ENCODE measurements at places on chromosomes 11 and 22.

DNA sequence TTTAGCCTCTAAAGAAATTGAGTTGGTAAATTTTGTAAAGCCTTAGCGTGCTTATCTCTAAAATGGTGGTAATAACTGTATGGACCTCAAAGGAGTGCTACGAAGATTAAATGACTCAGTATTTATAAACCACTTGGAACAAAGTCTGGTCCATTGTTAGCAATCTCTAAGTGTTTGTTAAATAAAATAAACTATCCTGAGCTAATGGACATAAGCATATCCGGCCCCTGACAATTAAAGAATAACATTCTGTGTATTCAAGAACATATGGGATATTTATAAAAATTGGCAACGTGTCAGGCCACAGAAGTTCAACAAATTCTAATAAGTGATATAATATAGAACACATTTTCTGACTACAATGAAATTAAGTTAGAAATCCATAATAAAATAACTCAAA is 71.0 kb downstream of the MYEOV start:
- no peak for DNase-seq

DNA sequence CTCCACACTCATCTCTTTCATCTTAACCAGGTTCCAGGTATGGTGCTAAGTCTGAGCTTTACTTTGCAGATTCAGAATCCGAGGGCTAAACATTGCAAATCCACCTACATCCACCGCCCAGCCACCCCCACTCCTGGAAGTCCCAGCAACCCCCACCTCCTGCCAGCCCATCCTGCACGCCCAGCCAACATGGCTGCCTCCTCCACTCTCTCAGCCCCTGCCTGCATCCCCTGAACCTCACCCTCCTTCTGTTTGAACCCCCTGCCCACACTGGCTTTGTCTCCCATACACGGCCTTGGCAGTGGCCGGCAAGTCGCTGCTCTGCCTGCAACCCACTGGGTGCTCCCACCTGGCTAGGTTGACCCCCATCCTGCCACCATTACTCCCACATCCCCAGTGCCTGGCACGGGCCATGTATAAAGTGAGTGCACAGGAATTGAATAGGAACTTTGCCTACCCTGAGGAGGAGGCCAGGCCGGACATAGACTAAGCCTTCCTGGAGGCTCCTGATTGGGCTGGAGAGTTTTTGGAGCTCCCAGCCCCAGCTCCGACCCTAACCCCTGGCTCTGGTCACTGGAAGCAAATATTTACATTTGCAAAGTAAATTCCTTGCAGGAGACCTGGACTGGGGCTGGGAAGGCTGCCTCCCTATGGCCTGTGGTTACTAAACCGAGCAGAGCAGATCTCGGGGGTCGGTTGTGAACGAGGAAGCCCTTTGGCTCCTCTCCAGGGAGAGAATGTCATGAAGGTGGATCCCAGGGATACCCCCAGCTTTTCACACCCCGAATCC is 14.4 kb downstream of the EMID1 start:
- DNase-seq: peak; percentile 47

DNA sequence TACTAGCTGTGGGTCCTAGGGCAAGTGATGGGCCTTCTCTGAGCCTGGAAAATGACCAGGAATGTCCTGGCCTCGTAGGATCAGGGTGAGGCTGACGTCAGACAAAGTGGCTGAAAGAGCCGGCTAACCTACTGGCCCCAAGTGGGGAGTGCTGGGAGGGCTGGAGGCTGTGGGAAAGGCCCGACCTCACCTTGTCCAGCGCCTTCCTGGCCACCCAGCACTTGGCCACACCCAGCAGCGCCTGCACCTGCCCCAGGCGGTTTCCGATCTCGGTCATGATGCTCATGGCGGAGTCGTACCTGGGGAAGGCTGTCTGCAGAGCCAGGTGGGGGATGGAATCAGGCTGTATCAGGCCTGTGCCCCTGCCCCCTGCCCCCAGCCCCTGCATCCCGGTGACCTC is 7.5 kb downstream of the RAPSN start:
- no peak for DNase-seq

DNA sequence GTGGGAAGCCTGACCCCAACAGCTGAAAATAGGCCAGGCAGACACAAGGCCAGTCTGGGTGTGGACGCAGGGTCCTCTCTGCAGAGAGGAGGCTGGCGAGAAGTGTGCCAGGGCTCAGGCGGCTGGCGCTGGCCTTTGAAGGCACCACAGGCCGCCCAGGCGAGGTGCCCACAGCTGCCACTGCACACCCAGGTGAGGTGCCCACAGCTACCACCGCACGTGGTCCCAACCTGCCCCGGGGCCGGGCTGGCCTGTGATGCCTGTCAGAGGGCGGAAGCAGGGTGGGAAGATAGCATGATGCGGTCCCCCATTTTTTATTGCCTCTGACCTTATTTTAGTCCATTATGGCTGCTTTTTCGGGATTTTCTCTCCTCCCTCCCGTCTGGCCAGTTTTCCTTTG is 1303.9 kb downstream of the BRD1 start:
- DNase-seq: no peak

GRCh38 chr11:113260096-113260425 is 54.3 kb upstream of the TTC12 start:
- DNase-seq: no peak

DNA sequence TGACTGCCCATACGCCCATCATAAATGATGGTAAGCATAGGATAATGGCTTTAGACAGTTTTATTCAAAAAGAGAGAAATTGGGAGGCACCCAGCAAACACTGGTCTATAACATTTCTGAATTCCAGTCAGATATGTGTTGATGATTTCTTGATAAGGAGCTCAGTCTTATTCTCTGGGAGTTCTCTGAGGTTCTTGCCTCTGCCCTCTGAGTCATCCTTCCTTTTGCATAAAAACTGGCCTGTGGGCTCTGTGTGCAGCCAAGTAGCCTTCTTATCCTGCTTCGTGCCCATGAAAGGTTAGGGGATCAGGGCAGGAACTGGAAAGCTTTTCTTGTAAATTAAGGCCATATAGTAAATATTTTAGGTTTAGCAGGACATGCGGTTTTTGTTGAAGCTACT is 48.9 kb downstream of the FAR1 start:
- DNase-seq: no peak

GRCh38 chr11:7643314-7643713 is 30.0 kb downstream of the CYB5R2 start:
- no peak for DNase-seq

- no peak for DNase-seq
Observed at GRCh38 chr11:92978271-92979111, 9.0 kb downstream of the MTNR1B start.

- DNase-seq: peak; percentile 81
Observed at GRCh38 chr11:62545437-62546243, 966 bp downstream of the AHNAK start.

- no peak for DNase-seq
Observed at GRCh38 chr22:31443516-31443915, 44.1 kb downstream of the DRG1 start.

- no peak for DNase-seq
Observed at GRCh38 chr11:17275400-17276235, 921 bp upstream of the NUCB2 start.

GRCh38 chr22:45238076-45238956 is 2.4 kb downstream of the KIAA0930 start:
- DNase-seq: no peak

DNA sequence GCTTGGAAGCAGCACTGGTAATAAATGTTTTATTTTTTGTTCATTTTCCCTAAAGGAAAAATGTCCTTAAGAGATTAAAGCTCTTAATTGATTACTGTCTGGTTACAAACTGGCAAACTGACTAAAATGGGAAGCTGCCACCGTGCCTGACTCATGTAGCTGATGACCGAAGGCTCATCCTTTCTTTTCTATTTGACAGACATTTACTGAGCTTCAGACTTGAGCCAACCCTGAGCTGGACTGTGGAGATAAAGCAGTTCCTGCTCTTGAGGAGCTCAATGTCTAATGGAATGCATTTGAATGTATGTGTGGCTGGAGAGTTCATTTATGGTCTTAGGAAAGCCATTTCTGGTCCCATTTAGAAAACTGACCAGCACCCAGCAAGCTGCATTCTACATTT is 91.3 kb downstream of the RNF169 start:
- no peak for DNase-seq

DNA sequence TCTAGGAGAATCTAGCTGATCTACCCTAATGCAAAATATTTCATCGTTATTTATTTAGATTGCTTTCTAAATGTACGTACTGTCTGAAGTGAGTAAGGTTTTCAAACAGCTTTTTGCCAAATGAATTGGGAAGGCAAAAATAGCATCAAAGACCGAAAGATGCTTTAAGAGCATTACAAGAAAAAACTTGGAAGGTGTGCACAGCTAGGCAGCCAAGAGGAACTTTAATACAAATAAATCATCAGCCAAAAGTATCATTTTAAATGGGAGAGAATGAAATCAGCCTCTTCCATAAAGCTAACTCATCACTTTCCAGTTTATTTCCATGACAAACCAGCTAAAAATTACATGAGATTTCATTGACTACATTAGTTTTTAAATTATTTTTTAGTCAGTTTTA is 30.2 kb upstream of the CFAP300 start:
- DNase-seq: no peak

- DNase-seq: no peak
Observed at GRCh38 chr11:113796663-113797259, 17.2 kb downstream of the CLDN25 start.

DNA sequence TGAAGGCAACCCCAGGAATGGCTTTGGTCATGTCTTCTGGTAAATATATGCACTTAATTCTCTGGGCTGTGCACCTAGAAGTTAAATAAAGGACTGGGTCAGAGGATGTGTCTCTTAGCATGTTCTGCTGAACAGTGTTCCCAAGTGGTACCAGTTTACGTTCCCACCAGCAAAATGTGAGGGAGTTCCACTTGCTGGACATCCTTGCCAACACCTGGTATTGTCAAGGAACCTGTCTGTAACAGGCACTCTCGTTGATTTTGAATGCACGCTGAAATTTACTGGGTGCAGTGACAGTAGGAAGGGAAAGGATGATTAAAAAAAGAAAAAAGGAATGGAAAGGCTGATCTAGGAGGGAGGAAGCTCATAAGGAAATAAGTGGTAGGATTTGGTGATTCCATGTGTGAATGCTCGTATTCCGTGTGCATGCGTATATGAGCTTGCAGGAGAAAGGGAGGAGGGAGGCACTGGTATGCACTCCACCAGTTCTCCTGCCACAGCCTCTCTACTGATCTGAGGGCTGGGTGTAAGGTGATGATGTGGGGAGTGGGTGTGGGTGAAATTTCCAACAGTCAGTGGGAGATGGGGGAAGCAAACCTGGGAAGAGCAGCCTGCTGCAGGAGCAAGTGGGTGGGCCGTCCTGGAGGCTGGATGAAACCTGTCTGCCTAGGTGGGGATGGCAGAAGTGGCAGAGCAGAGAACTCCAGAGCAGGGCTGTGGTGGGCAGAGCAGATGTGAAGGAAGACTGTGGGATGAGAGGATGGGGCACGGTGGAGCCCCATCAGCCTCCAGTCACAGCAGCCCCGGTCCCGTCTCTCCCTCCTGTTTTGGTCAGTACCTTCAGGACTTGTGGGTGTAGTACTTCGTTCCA is 15.0 kb downstream of the MED15 start:
- DNase-seq: no peak

DNA sequence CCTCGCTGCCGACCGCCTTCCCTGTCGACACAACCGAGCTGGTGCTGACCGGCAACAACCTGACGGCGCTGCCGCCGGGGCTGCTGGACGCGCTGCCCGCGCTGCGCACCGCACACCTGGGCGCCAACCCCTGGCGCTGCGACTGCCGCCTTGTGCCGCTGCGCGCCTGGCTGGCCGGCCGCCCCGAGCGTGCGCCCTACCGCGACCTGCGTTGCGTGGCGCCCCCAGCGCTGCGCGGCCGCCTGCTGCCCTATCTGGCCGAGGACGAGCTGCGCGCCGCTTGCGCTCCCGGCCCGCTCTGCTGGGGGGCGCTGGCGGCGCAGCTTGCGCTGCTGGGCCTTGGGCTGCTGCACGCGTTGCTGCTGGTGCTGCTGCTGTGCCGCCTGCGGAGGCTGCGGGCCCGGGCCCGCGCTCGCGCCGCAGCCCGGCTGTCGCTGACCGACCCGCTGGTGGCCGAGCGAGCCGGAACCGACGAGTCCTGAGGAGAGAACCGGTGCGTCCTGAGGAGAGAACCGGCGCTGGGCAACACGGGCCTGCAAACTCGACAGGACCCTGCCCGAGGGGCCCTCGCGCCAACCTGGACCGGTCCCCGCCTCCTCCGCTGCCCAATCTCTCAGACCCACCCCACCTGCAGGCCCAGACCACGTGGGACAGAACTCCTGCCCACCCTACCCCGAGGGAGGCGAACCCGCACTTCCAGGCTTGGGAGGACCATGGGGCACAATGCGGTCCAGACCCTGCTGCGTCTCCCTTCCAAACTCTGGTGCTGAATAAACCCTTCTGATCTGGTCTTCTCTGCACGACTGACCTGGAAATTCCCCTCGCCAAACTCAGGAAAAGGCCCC is 866 bp downstream of the GP1BB start:
- DNase-seq: peak; percentile 79

DNA sequence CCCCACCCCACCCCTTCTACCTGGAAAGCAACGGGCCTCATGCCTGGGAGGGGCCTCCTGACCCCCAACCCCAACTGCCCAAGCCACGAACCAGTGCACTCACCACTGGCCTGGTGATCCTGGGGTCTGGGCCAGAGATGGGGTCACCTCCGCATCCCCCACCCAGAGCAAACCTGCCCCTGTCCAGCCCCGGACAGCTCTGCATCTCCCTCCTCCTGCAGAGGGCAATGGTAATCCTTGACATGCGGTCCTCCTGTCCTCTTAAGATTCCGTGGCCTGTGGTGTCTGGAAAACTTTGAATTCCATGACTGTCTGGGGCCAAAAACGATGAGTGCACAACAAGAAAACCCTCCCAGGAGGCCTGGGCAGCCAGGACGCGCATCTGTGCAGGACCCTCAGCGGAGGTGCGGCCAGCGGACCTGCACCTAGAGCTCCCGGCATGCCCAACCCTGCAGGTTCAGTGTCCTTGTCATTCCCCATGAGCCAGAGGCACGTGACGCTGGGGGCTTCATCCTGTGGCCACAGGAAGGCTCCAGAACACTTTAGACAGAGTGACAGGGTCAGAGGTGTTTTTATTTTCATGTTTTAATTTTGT is 16.1 kb upstream of the PPARA start:
- DNase-seq: no peak

DNA sequence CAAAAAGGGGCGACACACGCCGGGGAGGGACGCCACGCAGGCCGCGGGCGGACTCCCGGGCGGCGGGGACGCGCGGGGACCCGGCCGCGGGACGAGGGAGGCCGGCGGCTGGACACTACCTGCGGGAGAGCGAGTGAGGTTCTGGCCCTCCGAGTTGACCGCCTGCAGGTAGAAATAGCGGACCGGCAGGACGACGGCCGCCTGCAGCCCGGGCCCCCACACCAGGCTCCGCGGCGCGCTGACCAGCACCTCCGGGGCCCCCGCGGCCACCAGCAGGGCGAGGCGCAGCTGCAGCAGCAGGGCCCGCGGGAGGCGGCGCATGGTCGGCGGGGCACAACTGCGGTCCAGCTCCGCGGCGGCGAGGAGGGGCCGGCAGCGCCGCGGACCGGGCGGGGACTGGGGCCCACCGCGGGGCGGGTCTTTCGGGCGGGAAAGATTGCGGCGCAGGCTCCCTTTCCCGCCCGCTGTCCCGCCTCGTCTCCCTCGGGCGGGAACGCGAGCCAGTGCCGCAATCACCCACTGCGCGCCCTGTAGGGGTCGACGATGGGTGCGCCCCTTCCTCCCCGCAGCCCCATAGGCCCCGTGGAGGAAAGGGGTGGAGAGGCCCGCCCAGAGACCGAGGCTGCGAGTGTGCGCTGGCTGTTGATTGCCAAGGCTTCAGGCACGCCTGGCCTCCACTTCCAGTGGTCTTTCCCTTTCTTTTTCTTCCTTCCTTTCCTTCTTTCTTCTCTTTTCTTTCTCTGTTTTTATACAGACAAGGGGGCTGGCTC is at the start of gene POGLUT3:
TSS of gene POGLUT3 (minus strand) at position 339 of the 770 bp plus-strand sequence. CDS start at position 321, 18 bp downstream.
- peak; percentile 56 for DNase-seq
